ENCODE measurements at places on chromosomes 3 and 15. TPM values are rescaled to one million over a fixed set of nuclear protein-coding genes. Genes with fewer than 3 reads are reported as not detected.

DNA sequence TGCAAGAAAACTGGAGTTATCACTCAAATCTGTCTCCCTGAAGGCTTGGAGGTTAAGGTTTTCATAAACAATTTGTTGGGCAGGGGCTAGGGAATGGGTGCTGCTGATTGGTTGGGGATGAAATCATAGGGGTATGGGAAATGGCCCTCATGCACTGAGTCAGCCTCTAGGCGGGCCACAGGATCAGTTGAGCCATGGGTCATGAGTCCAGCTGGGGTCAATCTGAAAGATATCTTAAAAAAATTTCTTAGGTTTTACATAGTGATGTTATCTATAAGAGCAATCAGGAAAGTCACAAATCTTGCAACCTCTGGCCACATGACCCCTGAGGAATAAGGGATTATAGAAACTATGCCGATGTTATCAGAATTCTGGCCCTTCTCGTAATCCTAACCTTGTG is 491.7 kb downstream of the ZIC1 start:
- no peak for DNase-seq

- no peak for DNase-seq
These were observed 779.1 kb upstream of the SEMA6D start for GRCh38 chr15:46938169-46938568.

DNA sequence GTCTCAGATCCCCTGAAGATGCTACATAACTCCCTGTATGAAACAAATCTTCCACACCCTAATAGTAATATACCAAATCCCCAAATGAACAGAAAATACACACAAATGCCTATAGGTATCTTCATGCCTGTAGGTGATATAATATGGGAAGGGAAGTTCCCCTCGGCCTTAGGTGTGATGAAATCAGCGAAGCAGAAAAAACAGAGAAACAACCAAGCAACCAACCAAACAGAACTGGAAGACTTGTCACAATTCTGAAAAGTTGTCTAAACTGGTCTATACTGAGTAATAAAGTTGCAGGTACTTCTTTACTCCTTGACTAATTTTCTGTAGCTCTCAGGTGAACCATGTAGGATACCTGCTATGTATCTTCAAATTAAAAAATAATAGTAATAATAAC is 82.2 kb upstream of the SATB1 start:
- no peak for DNase-seq

DNA sequence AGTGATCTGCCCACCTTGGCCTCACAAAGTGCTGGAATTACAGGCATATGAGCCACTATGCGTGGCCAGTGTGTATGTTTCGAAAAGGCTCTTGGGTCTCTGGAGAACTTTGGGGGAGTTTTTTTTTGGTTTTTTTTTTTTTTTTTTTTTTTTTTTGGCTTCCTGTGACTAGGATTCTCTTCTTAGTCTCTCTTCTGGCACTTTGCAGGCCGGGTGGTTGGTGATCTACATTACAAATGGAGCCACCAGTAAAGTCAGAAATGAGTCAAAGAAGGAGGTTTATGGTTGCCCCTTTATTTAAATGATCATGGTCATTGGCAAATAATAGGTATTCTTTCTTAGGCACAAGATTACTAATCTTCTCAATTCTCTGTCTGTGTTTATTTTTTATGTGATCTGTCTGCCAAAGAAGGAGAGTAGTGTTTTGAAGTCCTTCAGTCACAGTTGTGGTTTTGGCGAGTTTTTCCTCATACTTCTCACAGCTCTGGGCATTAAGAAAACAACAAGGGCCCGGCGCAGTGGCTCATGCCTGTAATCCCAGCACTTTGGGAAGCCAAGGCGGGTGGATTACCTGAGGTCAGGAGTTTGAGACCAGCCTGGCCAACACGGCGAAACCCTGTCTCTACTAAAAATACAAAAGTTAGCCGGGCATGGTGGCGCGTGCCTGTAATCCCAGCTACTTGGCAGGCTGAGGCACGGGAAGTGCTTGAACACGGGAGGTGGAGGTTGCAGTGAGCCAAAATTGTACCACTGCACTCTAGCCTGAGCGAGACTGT is 38.3 kb downstream of the PDE8A start:
- DNase-seq, result no peak

DNA sequence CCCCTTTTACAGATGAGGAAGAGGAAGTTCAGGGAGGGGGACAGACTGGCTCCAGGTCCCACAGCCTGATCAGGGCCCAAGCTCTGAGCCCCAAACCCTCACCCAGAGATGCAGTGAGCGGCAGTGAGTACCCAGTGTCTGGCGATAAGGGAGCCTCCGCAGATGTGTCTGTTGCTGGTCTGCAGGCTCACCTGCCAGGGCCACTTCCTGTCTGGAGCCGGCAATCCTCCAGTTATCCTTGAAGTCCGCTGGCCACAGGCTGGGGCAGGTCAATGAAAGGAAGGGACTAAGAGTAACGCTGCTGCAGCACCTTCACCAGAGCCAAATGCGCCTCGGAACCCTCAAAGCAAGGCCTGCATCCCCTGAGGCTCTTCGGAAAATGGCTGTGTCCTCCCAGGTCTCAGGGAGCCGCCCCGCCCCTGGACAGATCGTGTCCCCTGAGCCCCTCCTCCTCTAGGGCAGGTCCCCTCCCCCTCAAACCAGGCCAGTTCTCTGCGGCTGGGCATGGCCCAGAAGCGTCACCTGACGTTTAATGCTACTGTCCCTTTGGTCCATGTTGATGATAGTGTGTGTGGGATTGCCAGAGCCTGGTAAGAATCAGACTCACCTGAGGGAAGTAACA is 51.5 kb downstream of the MYL3 start:
- no peak for DNase-seq

Gene GPR15
- total RNA-seq, result not detected

GRCh38 chr15:90557186-90558084 is 27.7 kb downstream of the CRTC3 start:
- peak; percentile 93 for DNase-seq

GRCh38 chr3:18189282-18190050 is 235.7 kb downstream of the SATB1 start:
- DNase-seq, result no peak

DNA sequence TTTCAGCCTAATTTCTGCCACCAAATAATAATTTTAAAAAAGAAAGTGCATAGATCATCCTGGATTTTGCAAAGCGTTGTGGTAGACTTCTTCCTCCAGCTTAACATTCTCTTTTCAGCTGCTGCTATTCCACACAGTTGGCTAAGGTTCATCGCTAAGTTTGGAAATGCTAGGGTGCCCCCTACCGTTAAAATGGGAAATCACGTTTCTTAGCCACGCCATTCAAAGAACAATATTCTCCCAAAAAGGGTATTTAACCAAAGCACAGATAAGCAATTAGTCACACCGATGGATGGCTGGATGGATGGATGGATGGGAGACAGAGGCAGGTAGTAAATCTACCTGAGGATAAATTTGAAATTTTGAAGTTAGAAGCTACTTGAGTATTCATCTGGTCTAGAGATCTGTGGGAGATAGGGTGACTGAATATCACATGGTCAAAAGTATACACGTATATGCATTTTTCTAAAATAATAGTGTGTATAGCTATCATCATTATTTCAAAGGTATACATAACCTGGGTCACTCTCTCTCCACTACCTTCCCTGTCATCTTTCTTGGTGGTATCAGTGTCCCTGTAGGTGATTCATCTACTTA is 67.2 kb downstream of the EFHB start:
- DNase-seq, result no peak
